ENCODE measurements at places on chromosomes 2 and 18.

DNA sequence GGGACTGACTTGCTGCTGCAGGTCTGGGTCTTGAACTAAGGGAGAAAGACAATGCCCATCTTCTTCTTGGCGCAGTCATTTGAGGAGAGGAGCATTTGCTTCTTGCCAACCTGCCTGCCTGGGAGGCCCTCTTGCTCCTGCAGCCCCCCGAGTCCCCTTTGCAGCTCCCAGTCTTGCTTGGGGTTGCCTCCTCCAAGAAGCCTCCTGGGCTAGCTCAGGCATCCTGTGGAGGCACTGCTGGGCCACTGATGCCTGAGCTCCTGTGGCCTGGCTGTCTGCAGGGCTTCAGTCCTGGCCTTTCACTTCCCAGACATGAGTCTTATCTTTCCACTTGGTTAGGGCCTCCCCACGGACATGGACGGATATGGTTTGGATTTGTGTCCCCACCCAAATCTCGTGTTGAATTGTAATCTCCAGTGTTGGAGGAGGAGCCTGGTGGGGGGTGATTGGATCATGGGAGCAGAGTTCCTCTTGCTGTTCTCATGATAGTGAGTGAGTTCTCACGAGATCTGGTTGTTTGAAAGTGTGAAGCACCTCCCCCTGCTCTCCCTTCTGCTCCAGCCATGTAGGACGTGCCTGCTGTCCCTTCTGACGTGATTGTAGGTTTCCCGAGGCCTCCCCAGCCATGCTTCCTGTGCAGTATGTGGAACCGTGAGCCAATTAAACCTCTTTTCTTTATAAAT is 17.3 kb downstream of the HPCAL1 start:
- H3K27me3 ChIP-seq, result no peaks in the 10 kb centered on the region
- H3K4me1 ChIP-seq, result peaks cover 5% of the 10 kb centered on the region
- DNase-seq, result no peak
- peaks cover 8% of the 10 kb centered on the region for H3K36me3 ChIP-seq
- H3K4me3 ChIP-seq, result no peak overlapping the region

- no peak overlapping the region for H3K27ac ChIP-seq
- no peaks in the 10 kb centered on the region for H3K27me3 ChIP-seq
- H3K36me3 ChIP-seq, result no peaks in the 10 kb centered on the region
- DNase-seq, result no peak
Observed at GRCh38 chr2:150122871-150123613, 364.4 kb downstream of the RND3 start.

DNA sequence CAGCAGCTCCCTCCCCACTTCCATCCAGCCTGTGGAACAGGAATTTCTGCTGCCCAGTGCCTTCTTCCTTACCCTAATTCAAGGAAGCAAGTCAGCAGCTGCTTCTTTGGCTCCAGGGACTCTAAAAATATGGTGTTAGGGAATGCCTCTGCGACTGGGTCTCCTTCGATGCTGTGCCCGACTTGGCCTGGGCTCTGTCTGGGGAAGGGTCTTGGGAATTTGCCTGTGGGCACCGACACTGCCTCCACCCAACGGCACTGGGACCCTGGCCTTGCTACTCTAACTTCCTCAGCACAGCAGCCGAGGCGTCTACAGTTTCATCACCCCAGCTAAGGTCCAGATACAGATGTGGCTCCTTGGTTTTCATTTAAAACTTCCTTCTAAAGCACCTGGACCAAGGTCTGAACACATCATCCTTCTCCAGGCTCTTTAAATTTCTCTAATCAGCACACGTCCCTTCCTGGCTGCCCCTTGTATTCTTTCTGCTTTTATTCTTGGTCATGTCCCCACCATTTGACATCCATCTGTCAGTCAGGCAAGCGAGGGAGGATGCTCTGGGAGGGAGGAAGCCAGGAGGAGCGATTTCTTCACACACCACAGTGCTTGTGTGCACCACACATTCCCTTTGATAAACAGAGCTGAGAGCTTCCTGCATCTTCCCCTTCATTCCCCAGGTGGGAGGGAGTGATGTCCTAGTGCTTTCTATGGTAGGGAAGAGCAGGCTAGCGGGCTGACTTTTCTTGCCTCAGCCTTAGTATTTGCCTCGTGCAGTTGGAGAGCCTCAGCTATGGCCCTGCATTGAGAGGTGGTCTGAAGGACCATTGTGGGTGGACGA is 6.8 kb downstream of the LBH start:
- H3K27me3 ChIP-seq, result no peaks in the 10 kb centered on the region
- H3K27ac ChIP-seq, result no peak overlapping the region
- peaks cover 10% of the 10 kb centered on the region for H3K4me1 ChIP-seq
- no peak for DNase-seq
- peaks cover 2% of the 10 kb centered on the region for H3K36me3 ChIP-seq
- no peak overlapping the region for H3K4me3 ChIP-seq

DNA sequence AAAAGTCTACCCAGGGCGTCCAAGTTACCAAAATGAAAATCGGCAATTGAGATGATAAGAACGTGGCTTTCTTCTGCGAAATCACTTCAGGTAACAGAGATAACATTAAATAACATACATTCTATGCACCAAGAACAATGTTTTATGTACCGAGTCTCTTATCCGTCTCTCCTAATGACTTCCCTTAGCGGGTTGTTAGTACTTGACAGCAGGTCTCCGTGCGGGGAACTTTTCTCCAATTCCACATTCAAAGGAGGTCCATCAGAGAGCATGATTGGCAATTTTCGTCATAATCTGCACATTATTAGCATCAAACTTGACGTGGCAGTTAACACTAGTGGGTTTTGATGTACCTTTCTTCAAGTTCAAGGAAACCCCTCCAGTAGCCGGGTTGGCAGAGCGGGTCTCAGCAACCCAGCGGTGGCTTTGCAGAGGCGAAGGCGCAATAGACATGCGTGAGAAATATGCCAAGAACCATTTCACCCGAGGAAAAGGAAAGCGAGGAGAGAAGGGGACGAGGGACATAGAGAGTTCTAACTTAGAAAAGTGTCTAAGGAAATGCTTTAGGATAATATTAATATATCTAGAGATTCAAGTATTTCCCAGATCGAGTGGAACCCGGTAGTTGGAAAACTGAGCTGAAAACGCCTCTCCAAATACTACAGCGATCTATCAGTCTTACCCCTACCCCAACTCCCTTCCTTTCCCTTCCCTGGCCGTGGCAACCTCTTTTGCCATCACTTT is 5.0 kb downstream of the EVX2 start:
- H3K36me3 ChIP-seq, result no peaks in the 10 kb centered on the region
- no peak for DNase-seq
- peaks cover 5% of the 10 kb centered on the region for H3K4me1 ChIP-seq
- H3K4me3 ChIP-seq, result no peak overlapping the region
- no peak overlapping the region for H3K27ac ChIP-seq

DNA sequence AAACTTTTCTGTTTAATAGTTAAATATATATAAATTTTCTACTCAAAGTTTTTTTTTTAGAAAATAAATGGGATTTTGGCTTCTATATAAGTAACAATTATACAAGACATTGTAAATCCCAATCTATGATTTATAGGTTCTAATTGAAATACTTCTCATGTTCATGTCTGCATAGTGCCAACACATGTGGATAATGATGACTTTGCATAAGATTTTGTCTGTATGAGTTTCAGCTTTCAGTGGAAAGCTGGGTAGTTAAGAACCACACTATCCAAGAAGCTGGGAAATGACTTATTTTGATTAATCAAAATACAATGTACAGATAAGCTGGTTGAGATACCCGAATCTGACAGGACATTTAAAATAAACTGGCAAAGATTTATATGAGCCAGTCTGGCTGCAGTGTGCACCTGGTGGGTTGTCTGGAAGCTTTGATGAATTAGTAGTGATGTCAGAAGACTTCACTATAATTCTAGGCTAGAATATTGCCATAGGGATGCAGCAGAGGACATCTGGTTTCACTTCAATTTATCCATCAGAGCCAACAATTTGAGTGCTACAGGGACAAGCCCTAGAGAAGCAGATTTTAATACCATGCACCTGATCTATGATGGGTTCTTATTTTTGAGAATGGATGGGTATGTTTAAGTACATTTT is 45.4 kb downstream of the EML6 start:
- no peaks in the 10 kb centered on the region for H3K27me3 ChIP-seq
- no peak for DNase-seq
- H3K27ac ChIP-seq, result no peak overlapping the region

- no peak overlapping the region for H3K27ac ChIP-seq
- no peaks in the 10 kb centered on the region for H3K27me3 ChIP-seq
- no peaks in the 10 kb centered on the region for H3K36me3 ChIP-seq
- no peak overlapping the region for H3K4me3 ChIP-seq
Observed at GRCh38 chr2:172285010-172285621, 142.3 kb upstream of the ITGA6 start.

DNA sequence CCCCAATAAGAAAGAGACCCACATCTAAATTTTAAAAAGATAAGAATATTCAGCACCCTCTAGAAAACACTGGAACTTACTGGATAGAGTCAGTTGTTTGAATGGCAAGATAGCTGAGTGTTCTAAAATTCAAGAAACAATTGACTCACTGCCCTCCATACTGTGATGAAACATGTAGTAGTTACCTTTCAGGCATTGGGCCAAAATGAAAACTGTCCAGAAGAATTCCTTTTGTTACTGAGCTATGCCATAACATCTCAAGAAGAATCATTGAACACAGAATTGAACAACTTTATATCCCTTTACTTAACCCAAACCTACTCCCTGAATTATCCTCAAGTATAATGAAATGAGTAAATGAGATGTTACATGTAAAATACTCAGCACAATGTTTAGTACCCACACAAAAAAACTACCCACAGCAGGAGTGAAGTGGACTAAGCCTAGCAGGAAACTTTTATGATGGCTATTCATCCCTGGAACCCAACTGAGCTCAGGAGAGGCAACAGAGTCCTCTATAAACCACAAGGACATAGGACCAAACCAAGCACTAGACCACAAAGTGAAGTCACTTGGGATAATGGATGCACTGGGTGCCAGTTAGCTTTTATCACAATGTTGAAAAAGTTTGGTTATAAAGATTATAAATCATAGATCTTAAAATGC is 32.7 kb downstream of the RBM43 start:
- no peaks in the 10 kb centered on the region for H3K4me1 ChIP-seq
- no peak overlapping the region for H3K4me3 ChIP-seq
- no peaks in the 10 kb centered on the region for H3K27me3 ChIP-seq
- no peaks in the 10 kb centered on the region for H3K36me3 ChIP-seq
- H3K27ac ChIP-seq, result no peak overlapping the region
- DNase-seq, result no peak

DNA sequence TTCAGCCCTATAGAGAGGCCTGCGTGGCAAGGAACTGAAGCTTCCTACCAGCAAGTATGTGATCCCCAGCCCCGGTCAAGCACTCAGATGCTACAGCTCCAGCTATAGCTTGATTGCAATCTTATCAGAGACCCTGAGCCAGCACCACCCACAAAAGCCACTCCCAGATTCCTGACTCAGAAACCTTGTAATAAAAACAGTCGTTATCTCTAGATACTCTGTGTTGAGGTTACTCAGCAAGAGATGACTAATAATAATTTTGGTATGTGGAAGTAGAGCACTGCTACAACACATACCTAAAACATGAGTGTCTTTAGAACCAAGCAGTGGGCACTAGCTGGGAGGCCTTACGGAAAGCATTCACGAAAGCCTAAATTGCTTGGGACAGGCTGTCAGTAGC is 216.9 kb downstream of the UXS1 start:
- no peak overlapping the region for H3K27ac ChIP-seq
- no peaks in the 10 kb centered on the region for H3K4me1 ChIP-seq
- no peak overlapping the region for H3K4me3 ChIP-seq
- H3K27me3 ChIP-seq, result no peaks in the 10 kb centered on the region
- no peak for DNase-seq

- H3K36me3 ChIP-seq, result no peaks in the 10 kb centered on the region
- H3K4me1 ChIP-seq, result no peaks in the 10 kb centered on the region
- H3K4me3 ChIP-seq, result no peak overlapping the region
Observed at GRCh38 chr18:7772510-7772888, 205.4 kb downstream of the PTPRM start.

DNA sequence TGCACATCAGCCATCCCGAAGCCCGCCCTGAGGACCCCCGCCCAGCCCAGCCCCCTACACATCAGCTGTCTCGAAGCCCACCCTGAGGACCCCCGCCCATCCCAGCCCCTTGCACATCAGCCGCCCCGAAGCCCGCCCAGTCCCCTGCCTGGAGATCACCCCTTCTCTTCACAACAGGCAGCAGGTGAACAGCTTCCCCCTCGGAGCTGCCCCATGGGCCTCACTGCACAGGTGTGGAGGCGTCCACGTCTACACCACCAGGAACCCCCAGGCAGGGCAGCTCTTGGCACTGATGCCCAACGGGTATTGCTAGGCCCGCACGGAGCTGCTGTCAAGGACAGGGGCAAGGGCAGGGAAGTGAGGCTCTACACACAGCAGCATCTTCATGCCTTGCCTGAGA is 137.6 kb downstream of the HDAC4 start:
- no peak for DNase-seq
- no peak overlapping the region for H3K27ac ChIP-seq
- no peak overlapping the region for H3K4me3 ChIP-seq
- no peaks in the 10 kb centered on the region for H3K36me3 ChIP-seq
- peaks cover 17% of the 10 kb centered on the region for H3K27me3 ChIP-seq

DNA sequence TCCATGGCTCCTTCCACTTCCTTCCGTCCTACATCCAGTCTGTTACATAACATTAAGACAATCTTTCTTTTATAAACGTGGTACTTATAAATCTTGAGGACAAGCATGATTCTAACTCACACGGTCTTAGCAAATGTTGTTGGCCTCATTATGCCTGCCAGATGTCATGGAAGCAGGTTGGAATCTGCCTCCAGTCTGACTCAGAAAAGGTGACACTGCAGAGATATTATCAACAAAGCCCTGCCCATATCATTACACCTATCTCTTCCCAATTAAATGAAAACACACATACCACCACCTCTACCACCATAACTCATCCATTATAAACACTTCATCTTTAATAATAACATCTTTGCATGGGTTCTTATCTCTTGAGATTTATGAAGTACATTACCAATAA is 334.7 kb upstream of the CHAC2 start:
- H3K27ac ChIP-seq, result no peak overlapping the region
- no peaks in the 10 kb centered on the region for H3K36me3 ChIP-seq
- DNase-seq, result no peak
- no peaks in the 10 kb centered on the region for H3K27me3 ChIP-seq
- no peaks in the 10 kb centered on the region for H3K4me1 ChIP-seq

DNA sequence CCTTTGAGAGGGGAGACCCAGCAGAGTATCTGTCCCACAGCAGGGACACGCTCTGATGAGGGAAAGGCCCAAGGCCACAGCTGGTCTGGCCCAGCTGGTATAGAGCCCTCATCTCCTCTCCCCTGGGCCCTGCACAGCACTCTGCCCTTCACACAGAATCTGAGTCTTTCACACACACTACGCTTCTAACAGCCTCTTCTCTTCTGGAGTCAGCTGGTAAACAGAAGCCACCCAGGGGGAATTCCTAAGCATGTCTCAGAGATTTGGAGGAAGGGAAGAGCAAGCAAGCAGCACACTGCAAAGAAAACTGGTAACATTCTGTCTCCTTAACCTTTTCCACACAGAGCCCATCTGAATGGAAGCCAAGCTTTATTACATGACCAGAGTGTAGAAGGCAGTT is 121.1 kb upstream of the ACAA2 start:
- H3K36me3 ChIP-seq, result no peaks in the 10 kb centered on the region
- H3K4me1 ChIP-seq, result no peaks in the 10 kb centered on the region
- no peak overlapping the region for H3K27ac ChIP-seq
- no peak overlapping the region for H3K4me3 ChIP-seq

GRCh38 chr2:119292226-119292625 is 68.6 kb downstream of the STEAP3 start:
- no peak overlapping the region for H3K27ac ChIP-seq
- H3K4me1 ChIP-seq, result peaks cover 4% of the 10 kb centered on the region
- DNase-seq, result no peak
- H3K27me3 ChIP-seq, result no peaks in the 10 kb centered on the region
- H3K36me3 ChIP-seq, result no peaks in the 10 kb centered on the region
- H3K4me3 ChIP-seq, result no peak overlapping the region
